Kidney tubule cell (primary cell): ENCODE measurements at places on chromosomes 5 and 9.

GRCh38 chr9:136722093-136722968, 10.0 kb downstream of the DIPK1B start:
- DNase-seq = no peak

DNA sequence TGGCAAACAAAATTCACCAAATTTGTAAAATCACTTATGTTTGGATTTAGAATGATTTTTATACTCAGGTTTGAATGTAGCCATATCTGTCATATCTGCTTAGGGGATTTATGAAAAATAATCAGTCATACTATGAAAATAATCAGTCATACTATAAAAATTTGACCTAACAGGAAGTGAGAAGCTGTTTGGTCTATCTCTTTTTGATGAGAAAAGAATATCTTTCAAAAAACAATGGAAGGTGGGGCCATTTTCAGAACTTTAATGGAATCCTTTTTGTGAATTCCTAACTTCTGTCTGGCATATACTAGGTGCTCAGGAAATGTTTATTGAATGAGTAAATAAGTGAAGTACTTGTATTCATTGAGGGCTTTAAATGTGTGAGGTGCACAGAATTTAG, 70.1 kb downstream of the CWC27 start:
- no peak for DNase-seq

GRCh38 chr5:53302529-53302928, 177.9 kb upstream of the FST start:
- DNase-seq = no peak

DNA sequence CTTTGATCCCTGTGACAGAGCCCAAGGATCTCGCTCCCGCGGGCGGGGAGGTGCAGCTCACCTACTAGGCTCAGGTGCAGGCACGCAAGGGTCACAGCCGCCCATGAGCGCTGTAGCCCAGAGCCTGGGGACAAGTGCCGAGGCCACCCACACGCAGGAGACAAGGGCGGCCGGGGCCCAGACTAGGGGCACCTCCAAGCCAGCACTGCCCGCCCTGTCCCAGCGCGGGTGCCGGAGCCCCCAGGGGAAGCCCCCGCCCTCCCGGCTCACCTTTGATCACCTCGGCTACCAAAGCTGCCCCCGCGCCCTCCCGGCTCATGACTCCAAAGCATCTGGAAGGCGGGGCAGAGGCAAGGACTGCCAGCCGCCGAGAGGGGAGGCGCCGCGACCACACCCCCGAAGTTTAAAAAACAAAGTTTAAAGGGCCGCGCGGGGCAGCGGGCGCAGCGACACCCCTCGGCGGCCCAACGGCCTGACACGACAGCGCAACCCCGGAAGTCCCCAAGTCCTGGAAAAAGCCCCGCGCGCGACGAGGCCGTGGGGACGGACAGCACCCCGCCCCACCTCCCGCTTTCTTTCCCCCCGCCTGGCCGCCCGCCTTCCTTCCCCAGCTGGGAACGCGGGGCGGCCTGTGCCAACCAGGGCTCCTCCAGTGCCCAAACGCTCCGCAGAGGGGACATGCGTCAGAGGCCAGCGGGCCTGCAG, 53.0 kb downstream of the CDC14B start:
- peak; percentile 85 for DNase-seq
